ENCODE measurements at places on chromosomes 13 and 19.

DNA sequence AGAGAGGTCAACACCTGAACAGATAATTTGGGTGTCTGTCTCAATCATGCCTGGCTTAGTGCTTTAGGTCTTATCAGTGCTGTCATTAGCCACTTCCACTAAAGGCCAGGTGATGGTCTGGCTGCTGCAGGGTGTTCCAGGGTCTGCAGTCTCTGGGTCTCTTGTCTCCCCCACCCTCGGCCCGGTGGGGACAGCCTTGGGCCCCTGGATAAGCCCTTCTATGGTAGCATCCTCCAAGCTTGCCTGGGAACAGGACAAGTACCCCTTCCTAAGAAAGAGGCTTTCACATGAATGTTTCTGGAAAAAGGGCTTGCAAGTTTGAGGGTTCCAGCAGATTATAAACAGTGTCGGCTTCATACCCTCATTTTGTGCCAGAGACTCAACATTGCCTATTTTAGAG is 29.3 kb upstream of the ZNF536 start:
- DNase-seq: no peak

GRCh38 chr13:110233181-110233950 is 73.6 kb downstream of the COL4A1 start:
- DNase-seq: peak; percentile 57

- no peak for DNase-seq
Observed at GRCh38 chr13:109351236-109351635, 435.1 kb downstream of the IRS2 start.

GRCh38 chr19:20661150-20661819 is at the start of gene ZNF626:
Gene ZNF626, minus strand, starts transcription at chr19:20661571. Its CDS starts 125 bp downstream, at chr19:20661446.
- peak; percentile 78 for DNase-seq
